Activated T-cell treated with anti-CD3 and anti-CD28 coated beads for 48 hours (primary cell): ENCODE measurements at places on chromosomes 1 and 21.
A peak's percentile ranks its signal among the peaks of the same experiment; 100 is the strongest.

DNA sequence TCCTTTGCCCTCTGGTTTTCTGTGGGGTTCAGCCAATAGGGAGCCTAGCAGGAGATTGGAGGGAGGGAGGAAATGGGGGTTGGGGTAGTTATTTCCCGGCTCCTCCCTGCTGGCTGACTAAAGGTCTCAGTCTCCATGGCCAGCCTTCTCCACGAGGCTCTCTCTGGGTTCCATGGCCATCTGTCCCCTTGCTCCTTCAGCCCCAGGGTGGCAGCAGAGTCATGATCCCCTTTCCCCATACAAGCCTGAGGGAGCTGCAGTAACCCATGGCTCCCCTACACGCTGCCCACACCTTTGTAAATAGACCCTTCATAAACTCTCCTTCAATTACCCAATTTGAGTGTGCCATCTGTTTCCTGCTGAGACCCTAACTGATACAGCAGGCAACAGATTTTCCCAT is 176.1 kb upstream of the CSF3R start:
- DNase-seq = no peak

DNA sequence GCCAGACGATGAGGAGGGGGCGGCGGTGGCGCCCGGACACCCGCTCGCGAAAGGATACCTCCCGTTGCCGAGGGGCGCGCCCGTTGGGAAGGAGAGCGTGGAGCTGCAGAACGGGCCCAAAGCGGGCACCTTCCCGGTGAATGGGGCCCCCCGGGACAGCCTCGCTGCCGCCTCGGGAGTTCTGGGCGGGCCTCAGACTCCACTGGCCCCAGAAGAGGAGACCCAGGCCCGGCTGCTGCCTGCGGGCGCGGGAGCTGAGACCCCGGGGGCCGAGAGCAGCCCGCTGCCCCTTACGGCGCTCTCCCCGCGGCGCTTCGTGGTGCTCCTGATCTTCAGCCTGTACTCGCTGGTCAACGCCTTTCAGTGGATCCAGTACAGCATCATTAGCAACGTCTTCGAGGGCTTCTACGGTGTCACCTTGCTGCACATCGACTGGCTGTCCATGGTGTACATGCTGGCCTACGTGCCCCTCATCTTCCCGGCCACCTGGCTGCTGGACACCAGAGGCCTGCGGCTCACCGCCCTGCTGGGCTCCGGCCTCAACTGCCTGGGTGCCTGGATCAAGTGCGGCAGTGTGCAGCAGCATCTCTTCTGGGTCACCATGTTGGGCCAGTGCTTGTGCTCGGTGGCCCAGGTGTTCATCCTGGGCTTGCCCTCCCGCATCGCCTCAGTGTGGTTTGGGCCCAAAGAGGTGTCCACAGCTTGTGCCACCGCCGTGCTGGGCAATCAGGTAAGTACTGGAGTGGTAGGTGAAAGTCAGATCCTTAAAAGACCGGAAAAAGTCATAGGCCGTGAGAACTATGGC is 588 bp downstream of the FLVCR1 start:
- DNase-seq = peak; percentile 10

DNA sequence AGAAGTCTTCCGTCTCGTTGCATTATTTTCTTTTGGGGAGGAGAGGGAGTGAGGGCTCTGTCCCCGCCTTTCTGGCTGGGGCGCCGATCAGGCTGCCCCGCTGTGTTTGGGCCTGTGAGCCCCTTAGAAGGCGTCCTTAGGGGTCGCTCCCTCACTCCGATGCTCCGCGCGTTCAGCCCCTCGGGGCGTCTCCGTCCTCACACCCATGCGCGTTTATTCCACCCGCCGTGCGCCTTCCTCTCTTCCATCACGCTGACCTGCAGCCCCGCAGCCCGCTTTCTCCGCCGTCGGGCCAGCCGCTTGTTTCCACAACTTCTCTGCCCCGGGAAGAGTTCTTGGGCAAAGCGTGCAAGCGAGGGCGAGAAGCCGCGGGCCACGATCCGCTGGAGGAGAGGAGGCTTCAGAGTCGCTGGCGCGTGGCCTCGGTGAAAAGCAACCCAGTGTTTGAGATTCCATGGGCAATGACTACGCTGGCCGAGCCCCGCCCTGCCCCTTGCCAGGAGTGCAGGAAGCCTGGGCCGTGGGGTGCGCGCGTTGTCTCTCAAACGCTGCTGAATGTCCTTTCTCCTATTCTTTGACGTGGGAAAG is 27.7 kb downstream of the TRIM11 start:
- DNase-seq = no peak

GRCh38 chr21:28614791-28615190 is 377.9 kb downstream of the LTN1 start:
- no peak for DNase-seq

GRCh38 chr1:6269720-6270400 is 9.0 kb upstream of the GPR153 start:
- no peak for DNase-seq

DNA sequence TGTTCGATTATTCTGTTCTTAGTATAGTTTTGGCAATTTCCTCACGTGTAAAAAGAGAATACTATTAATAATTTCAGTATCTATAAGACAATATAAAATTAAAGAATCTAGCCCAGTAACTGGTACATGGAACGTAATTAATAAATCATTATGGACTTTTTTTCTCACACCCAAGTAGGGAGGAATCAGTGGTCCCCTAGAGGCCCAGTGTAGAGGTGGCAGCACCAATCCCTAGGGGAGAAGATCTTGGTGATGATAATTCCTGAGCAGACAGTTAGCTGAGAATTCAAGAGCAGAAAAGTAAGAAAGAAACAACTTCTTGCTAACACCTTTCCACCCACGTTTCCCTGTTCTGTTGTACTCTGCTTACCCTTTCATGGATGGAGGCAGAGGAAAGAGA is 19.7 kb upstream of the SELE start:
- DNase-seq = no peak

- DNase-seq = no peak
Observed at GRCh38 chr1:40439247-40439646, 11.0 kb upstream of the ZFP69B start.

DNA sequence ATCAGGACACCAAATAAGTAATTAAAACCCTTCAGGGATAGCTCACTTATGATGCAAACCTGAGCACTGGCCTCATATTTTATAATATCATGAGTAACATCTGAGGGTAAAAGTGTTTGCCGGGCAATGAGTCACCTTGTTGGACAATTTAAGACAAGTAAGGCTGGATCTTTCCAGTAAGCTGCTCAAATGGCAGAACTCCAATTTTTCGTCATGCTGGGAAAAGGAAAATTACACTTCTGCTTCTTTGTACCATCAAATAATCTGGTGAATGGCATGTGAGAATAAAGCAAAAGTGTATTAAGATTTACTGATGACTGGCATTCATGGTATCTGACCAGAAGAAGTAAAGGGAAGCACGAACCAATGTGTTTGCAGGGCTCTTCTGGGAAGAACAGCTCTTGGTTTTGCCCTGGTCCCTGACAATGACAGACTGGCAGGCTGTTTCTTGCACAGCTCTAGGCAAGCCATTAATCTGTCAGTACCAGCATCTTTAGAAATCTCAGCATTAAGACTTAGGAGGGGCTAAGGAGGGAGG is 392.2 kb downstream of the VAV3 start:
- no peak for DNase-seq

GRCh38 chr1:213041443-213041842 is 9.6 kb upstream of the RPS6KC1 start:
- no peak for DNase-seq

GRCh38 chr1:46284058-46284457 is 19.4 kb downstream of the LRRC41 start:
- no peak for DNase-seq

DNA sequence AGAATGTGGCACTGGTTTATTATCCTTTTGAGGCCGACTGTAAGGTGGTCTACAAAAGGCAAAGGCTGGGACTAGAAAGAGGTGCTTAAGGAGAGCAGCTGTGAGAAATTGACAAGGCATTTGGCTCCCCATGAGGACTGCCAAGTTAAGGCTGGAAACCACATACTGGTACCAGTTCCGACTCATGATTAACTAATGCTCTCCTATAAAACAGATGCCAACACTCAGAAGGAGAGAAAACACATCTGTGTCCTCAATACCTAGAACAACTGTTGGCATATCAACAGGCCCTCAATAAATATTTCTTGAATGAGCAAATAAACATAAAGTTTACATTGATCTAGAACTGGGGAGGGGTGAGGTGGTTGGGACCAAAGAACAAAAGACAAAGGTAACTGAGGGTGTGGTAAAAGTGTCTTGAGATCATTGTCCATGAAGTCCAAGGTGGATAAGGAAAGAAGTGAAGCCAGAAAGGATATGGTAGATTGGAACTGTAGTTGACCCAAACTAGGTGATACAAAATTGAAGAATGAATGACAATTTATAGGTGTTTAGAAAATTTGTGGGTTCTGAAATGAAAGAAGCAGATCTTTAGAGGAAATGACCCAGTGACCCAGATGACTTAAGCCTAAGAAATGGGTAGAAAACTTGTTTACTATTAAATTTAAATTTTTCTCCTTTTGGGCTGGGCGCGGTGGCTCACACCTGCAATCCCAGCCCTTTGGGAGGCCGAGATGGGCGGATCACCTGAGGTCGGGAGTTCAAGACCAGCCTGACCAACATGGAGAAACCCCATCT is 16.9 kb upstream of the MCL1 start:
- no peak for DNase-seq

DNA sequence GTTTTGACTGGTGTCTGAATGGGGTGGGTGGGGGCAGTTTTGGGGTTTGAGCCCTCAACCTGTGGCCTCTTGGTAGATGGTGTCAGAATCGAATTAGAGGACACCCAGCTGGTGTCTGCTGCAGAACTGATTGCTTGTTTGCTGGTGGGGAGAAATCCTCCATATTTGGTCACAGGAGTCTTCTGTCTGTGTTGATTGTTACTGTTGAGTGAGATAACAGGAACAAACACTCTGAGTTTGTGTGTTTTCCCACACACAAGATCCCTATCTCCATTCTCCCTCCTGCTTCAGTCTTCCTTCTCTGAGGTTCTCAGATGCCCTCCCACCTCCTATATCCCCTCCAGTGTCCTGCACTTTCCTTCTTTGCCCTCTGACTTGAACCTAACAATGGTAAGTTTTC is 19.1 kb upstream of the CGN start:
- DNase-seq = no peak

DNA sequence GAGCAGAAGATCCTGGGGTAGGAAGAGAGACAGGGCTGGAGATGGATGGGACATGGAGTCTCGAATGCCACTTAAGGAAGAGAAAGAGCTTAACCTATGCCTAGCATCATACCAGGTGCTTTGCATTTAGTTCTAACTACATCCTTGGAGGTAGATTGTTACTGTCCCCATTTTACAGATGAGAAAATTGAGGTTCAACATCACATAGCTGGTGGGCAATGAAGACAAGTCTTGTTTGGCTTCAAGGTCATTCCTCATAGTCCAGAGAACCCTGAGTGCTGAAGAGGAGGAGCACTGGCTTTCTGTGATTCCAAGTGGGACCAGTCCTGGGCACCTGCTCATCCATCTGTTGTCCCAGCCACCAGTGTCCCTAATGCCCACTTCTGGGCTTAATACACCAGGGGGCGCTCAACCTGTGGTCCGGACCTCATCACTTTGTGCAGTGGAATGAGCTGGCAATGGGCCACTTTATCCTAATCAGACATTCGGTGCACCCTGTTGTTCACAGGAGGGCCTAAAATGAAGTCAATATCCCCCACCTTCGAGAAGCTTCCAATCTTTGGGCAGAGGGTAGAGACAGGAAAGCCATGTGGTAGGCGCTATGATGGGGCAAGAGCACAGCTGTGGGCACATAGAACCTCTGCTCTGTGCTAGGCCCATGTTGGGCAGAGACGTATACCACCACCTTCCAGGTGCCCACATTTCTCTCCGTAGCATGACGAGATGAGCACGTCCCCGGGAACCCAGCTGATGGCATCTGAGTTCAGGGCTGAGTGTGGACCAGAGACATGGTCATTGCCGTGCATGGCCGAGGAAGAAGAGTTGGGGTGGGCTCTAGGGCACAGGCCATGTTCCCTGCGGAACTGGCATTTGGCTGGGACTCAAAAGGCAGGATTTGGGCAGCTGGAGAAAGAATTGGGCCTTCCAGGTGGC is 9.2 kb downstream of the RPS6KA1 start:
- DNase-seq = peak; percentile 45

GRCh38 chr1:64841330-64842065 is 96.6 kb downstream of the RAVER2 start:
- DNase-seq = no peak

DNA sequence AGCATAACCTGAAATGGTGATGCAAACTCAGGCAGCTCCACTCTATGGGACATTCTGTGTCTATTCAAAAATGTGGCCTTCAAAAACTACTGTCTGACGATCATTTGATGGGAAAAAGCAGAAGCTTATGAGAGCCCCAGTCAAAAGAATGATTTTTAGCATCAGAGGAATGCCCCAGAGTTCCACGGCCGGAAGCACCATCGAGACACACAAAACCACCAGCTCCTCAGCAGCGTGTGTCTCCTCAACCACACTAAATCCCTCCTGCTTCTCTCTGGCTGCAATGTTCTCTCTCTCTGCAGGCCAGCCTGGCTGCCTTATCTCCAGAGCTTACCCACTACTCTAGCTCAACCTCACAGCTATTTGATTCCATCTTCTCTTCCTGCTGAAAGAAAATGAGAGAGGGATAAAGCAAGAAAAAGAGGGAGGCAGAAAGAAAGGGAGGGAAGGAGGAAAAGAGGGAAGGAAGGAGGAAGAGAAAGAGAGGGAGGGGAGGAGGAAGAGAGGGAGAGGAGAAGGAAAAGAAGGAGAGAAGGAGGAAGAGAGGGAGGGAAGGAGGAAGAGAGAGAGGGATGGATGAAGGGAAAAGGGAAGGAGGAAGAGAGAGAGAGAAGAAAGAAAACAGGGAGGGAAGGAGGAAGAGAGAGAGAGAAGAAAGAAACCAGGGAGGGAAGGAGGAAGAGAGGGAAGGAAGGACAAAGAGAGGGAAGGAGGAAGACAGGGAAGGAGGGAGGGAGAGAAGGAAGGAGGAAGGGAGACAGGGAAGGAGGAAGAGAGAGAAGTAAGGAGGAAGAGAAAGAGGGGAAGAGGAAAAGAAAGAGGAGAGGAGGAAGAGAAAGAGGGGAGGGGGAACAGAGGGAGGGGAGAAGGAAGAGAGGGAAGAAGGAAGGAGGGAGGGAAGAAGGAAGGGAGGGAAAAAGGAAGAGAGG is 33.5 kb upstream of the LAPTM5 start:
- no peak for DNase-seq

- DNase-seq = no peak
Observed at GRCh38 chr1:162722036-162722435, 68.5 kb upstream of the HSD17B7 start.

DNA sequence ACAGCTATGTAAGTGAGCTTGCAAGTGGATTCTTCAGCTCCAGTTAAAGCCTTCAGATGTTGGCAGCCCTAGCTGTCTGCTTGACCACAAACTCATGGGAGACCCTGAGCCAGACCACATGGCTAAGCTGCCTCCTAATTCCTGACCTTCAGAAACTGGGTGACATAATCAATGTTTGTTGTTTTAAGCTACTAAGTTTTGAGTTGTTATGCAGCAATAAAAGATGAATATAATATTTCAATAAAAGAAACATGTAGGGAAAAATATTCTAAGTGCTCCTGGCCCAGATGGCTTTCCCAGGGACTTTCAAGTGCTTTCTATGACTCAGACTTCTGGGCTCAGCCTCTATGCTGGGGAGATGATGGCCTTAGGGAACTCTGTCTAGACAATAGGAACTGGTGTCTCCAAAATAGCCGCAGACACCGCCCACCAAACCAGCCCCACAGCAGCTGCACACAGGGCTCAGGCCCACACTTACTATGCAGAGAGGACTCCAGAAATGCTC is 20.3 kb upstream of the AZIN2 start:
- DNase-seq = no peak
